Urothelium cell line (cell line): ENCODE measurements at places on chromosomes 3 and 15.

GRCh38 chr3:3260870-3261269, 81.4 kb upstream of the CRBN start:
- no peak for DNase-seq

- no peak for DNase-seq
Observed at GRCh38 chr3:21722768-21723167, 28.2 kb downstream of the ZNF385D start.

DNA sequence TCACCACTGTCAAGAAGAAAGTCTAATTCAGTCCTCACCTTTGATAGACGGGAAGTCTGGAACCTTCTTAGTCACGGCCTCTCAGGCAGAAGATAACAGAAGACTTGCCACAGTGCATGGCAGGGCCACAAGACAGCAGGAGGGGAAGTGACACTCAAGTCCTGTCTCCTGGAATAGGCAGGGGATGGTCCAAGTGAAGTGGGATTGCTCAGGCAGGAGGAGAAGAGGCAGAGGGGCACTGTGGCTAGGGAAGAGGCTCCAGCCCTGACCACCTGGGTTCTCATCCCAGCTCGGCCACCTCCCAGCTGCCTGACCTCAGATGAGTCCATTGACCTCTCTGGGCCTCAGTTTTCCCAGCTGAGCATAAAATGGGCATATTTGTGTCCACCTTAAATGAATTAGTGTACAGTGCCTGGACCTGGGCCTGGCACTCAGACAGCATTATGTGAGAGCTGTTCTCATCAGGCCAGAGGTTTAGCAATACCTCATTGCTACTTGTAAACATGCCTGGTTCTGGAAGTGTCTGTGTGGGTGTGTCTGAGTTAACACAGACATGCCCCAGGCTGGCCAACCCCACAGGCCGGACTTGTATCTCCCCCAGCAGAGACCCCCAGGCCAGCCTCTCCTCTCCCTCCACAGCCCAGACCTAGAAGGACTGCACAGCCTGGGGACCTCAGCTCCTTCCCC, 11.5 kb upstream of the PCSK6 start:
- no peak for DNase-seq

GRCh38 chr15:91780387-91780786, 73.1 kb upstream of the SLCO3A1 start:
- DNase-seq, result no peak

DNA sequence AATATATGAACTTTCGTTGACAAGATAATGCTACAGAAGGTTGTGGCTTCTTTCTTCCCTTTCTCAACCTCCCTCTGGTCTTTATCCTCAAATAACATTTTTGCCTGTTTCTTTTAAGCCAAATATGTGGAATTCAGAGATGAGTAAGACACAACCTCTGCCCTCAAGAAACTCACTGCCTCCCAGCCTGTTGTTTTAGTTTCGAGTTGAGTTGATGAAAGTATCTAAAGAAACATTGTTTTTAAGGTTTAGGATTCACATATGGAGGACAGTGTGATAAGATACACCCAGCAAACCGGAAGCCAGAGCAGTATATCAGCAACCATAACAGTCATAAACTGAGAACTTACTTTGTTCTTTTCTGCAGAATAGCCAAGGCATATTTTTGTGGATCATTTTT, 218.6 kb downstream of the THSD4 start:
- no peak for DNase-seq

GRCh38 chr3:11641683-11642430, 1.9 kb downstream of the VGLL4 start:
- peak; percentile 15 for DNase-seq

GRCh38 chr3:126307591-126308393, 49.4 kb downstream of the KLF15 start:
- DNase-seq, result no peak
